ENCODE measurements at places on chromosomes 1 and 21.

DNA sequence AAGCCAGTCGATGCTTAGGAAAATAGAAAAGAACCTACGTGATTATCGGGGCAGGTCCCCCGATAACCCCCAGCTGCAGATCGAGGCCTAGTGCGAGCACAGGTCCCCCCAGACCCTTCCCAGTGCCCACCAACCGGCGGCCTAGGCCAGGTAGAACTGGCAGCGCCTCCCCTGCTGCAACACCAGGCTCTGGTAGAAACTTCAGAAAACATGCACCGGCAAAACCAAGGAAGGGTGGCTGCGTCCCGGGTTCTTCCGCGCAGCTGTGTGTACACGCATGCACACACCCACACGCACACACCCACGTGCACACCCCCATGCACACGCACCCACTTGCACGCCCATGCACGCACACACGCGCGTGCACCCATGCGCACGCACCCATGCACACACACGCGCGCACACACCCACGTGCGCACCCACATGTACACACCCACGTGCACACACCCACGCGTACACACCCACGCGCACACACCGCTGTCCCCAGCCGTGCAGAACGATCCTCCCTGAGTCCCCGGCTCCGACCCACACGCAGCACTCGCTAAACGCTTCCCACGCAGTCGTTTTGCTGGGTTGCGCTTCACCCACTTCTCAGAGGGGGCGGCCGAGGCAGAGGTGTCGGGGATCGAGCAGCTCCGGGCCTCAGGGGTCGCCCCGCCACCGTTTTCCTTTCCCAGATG lies 5.2 kb downstream of the TSPEAR start:
- DNase-seq, result peak; percentile 36

- DNase-seq, result no peak
Observed at GRCh38 chr1:36256558-36257374, 32.5 kb downstream of the THRAP3 start.

GRCh38 chr1:226119169-226119568 lies 56.7 kb downstream of the H3-3A start:
- DNase-seq, result no peak

- no peak for DNase-seq
Observed at GRCh38 chr1:87204441-87204840, 124.2 kb upstream of the LMO4 start.

GRCh38 chr1:165992533-165992932 lies 165.1 kb downstream of the UCK2 start:
- no peak for DNase-seq

GRCh38 chr1:4602462-4603294 lies 51.7 kb upstream of the AJAP1 start:
- no peak for DNase-seq

DNA sequence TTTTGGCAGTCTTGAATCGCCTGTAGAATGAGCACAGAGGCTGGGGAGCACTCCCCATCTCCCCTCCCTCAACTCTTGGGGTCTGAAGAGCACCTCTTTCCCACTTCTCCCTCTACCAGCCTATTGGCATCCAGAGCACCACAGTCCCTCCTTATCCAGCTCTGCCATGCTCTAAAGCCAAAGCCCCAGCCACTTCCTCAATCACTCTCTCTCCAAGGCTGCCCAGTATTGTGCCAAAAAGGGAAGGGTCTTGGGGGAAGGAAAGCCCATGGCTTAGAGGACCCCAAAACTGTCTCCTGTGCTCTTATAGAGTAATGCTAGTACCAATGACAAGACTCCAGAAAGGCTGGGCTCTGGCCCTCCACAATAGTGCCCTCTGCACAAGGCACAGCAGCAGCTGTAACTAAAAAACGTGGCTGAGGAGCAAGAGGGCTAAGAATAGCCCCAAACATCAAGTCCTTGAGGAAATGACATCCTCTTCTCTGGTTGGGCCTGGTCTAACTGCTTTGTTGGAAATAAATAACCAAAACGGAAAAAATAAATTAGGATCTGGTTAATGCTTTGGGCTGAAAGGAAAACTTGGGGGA lies 28.4 kb downstream of the SLC27A3 start:
- no peak for DNase-seq

DNA sequence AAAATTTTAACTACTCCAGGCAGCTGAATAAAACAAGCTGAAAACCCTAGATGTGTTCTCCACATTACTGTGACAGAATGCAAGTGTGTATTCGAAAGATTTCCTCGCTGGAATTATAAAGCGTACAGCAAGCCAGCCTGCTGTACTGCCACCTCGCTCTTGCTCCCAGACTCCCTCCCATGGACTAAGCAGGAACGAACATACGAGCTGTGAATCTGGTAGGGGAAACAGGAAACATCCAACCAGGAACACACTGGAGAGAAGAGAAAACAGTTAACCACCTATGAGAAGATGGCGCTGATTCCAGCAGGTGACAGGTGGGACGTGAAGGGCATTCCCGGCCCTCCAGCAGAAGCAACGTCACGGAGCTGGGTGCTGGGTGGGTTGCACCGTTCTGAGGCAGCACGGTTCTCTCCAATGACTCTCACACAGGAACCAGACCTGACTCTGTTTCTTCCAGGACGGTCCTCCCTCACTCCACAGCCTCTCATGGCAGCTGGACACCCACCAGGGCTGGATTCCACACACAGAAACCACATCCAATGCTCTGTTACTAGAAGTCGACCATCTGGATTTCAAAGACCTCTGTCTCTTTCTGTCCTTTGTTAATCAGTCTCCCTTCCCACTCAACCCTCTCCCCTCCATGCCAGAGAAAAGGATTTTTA lies 219.2 kb downstream of the RERE start:
- peak; percentile 54 for DNase-seq

DNA sequence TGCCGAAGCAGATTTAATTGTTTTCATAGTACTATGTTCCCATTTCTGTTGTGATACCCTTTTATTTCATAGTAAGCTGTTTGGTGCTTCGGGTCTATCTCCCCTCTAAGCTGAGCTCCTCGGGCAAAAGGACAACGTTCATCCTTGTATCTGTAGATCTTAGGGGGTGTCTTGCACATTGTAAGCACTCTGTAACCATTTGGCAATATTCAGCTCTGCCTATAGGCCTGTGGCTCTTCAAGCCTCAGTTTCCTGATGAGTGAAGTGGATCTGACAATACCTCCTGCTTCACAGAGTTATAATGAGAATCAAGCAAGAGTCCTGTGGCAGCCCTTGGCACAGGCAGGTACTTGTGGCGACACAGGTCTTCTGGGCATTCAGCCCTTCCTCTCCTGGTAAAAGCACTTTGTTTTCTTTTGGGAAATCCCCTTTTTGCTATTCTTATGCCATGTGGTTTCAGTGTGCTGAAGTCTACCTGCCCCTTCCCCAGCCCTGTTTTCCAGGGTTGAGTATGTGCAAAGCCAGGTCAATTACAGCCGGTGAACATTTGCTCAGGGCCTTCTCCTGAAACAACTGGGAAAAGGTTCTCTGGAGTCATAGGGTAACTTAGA lies 8.5 kb upstream of the EXO1 start:
- no peak for DNase-seq

GRCh38 chr1:12465126-12465525 lies 152.9 kb downstream of the DHRS3 start:
- DNase-seq, result no peak

GRCh38 chr1:91676030-91676429 lies 175.4 kb downstream of the CDC7 start:
- no peak for DNase-seq

GRCh38 chr1:50735443-50735842 lies 224.6 kb downstream of the FAF1 start:
- no peak for DNase-seq

GRCh38 chr1:183918589-183918988 lies 113.7 kb downstream of the RGL1 start:
- DNase-seq, result no peak

DNA sequence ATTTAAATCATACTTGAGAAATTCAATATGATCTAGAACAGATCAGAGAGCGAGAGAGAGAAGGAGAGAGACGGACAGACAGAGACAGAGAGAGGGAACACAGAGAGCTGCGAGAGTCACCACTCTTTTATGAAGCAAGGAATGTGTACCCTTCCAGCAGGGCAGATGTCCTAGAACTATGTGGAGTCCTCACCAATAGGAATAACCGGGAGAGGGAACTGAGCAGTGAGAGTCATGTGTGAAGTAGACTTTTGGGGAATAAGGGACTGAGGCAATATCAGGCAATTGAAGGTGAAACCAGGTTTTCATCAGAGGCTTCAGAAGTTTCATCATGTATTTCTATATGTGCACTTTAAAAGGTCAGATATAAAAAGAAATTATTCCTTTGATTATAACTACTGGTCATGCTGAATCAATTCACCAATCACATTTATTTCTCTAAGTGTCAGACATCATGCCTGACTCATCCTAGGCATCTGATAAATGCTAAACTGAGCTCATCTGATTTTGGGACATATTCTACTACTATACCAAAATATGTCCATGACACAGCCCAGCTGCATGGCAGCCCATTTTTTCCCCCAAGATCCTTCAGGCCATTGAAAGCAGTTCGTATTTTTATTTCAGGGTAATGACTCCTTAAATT lies 22.4 kb downstream of the VTCN1 start:
- DNase-seq, result no peak

DNA sequence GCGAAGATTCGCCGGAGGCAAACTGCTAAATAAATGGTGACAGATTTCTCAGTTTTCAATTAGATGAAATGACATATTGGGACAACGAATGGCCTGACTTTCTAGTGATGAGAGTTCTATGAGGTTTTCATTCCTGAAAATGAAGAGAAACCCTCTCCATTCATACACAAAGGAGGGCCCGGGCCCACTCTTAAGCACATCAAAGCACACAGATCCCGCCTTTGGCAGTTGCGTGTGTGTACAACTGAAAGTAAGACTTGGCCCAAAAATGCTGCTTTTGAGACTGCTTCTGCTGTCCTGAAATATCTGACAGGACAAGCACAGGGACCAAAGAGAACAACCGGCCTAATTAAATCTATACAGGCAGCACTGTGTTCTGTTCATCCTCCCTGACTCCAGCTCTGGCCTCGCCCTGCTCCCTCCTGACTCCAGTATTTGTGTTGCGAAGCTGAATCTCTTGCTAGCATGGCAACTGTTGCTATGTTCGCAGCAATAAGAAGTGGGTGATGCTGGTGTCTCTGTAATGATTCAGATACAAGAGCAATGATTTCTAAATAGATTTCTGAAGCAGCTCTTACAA lies 7.4 kb downstream of the LRRC53 start:
- no peak for DNase-seq

DNA sequence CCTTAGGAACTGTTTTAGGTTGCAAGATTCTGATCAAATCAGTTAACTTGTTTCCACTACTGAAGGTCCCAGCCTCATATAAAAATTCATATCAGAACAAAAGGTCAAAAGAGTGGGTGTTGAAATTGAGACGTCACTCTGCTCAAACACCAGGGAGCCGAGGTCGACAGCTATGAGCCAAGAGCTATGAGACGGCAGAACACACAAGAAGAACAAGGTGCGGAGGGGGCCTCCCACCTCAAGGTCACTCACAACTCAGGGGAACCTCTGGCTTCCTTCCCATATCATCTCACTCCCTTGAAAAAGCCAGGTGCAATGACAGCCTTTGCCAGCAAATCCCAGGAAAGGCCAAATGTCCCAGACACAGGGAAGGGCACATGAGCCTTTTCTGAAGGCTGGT lies 749 bp downstream of the SEC16B start:
- no peak for DNase-seq

GRCh38 chr1:198701250-198701649 lies 62.4 kb downstream of the PTPRC start:
- DNase-seq, result no peak

GRCh38 chr1:10676963-10677362 lies 119.5 kb downstream of the CASZ1 start:
- DNase-seq, result no peak

- no peak for DNase-seq
Observed at GRCh38 chr1:227742738-227743715, 7.8 kb downstream of the SNAP47 start.

GRCh38 chr1:203178083-203178482 lies 2.5 kb upstream of the MYBPH start:
- no peak for DNase-seq

All from right forelimb (tissue), 1 donor.